ENCODE measurements at places on chromosomes 1 and 21. TPM values are rescaled to one million over a fixed set of nuclear protein-coding genes. Genes with fewer than 3 reads are reported as not detected.
A peak's percentile ranks its signal among the peaks of the same experiment; 100 is the strongest.

GRCh38 chr1:228345201-228345930 lies 61.3 kb downstream of the TRIM11 start:
- DNase-seq = no peak

DNA sequence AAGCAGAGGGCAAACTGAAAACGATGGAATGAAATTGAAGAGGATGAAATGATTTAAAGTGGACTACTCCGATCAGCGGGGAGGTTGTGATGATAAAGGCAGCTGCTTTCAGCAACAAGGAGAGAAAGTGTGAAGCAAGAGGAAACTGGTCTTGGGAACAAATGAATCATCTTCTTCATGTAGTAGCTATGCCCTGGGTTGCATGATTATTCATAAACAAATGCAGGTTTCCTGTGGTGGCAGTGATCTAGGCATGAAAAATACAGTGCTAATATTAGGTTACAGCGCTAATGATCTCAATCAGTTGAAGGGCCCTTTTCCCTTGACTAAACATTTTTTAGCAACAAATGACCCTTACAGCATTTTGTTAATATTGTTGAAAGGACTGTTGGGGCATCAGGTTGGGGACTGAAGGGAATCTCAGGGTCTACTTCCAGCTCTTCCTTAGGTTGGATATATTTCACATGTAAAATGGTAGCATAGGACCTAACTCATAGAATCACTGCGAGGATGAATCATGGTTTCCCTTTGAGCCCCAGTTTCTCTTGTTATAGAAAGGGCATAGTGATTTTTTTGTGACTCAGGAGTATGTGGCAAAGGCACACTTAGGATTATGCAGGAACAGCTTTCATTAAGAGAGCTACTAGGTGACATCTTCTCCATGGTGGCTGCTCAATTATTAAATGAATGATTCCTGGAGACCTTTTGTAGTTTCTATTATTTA lies 1.9 kb upstream of the ZFYVE9 start:
- DNase-seq = peak; percentile 6

DNA sequence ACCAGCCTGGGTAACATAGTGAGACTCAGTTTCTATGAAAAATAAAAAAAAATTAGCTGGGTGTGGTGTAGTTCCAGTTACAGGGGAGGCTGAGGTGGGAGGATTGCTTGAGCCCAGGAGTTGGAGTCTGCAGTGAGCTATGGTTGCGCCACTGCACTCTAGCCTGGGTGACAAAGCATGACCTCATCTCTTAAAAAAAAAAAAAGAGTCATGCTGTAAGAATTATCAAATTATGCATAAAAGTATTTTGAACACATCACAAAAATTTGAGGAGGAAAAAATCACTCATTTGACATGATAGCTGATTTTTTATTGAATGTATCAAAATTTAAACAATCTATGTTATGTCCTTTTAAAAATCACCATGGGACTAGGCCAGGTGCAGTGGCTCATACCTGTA lies 17.8 kb downstream of the CCDC30 start:
- no peak for DNase-seq

DNA sequence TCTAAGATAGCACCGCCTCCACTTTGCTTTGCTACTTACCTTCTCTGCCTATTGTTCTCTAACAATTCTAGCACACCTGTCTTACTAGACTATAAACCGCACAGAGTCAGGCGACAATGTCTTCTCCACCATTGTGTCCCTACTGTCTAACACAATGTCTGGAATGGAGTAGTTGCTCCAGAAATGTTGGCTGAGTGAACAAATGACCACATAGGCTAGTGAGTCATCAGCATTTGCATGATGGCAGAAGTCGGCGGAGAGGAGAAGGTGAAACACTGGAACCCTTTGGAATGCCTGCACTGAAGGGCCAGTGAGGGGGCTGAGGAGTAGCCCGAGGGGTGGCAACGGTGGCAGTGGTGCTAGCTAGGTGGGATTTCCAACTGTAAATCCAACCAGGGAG lies 14.0 kb upstream of the PABPC4 start:
- DNase-seq = no peak

DNA sequence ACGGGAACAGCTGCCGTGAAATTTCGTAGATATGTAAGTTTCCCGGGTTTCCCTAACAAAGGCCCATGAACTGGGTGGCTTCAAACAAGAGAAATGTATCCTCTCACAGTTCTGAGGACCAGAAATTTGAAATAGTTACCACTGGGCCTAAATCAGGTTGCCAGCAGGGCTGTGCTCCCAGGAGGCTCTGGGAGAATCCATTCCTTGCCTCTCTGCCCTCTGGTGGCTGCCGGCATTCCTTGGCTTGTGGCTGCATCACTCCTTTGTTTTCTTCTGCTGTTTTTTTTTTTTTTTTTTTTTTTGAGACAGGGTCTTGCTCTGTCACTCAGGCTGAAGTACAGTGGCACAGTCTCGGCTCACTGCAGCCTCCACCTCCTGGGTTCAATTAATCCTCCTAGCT lies 23.7 kb downstream of the UMODL1 start:
- no peak for DNase-seq

- no peak for DNase-seq
These were observed 351.6 kb upstream of the B3GALT2 start for GRCh38 chr1:193538003-193538354.

GRCh38 chr1:55519937-55520683 lies 304.9 kb upstream of the USP24 start:
- no peak for DNase-seq

DNA sequence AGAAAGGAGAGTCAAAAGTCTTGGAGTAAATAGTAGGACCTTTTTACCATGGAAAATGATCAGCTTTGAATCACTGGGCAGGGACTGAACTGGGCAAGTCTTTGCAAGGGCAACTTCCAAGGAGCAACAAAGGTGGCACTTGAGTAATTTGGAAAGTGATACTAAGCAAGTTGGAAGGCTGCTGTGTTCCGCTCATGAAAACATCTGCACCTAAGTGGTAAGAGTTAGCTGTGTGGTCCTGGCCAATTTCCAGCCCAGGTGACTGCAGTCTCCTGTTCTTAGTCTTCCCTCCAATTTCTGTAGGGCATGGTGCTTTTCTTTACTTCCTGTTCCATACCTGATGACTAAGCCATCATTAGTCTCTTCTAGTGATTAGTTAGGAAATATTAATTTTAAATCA lies 35.5 kb upstream of the PRDM2 start:
- DNase-seq = no peak

DNA sequence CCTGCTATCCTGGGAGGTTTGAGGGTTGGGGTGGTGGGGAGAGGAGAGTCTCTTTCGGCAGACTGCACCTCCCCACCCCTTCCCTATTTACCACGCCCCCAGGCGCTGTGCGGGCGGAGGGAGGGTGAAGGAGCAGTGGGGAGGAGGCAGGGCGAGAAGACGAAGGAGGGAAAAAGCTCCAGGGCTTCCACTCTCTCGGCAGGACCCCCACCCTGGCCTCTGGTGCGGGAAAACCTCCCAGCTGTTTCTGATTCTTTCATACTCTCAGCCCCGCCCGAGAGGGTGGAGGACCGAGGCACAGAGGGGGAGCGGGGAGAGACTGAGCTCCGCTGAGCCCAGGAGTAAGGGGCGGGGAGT lies 866 bp upstream of the WNT2B start:
- DNase-seq = peak; percentile 62

DNA sequence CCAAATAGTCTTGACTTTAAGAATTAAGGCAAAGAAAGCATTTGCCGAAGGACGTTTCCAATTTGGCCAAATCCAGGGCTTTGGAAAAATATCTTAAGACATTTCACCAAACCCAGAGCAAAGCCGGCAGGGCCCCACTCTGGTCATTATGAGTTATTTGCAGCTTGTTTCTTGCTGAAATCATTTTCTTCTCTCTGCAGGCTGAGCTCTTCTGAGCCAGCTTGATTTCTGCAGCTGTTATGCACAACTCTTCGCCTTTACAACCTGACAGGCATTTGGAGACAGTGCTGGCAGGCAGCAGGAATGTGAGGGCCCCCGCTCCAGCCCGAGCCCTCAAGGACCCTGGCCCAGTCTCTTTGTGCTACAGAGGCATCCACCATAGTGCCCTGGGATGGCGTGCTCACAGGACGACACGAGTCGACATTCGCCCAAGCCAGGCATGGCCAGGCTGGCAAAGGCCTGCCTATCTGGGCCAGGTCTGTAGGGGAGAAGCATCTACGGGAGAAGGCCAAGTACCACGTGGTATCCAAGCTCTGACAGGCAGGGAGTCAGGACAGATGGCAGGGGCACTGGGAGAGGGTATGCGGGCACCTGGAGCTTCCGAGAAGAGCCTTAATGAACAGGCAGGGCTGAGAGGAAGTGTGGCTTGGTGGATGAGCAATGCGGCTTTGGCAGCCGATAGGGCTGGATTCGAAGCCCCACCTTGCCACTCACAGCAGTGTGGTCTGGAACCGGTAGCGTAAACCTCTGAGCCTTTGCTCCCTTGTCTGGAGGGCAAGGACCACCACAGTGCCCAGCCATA lies 32.3 kb downstream of the SYF2 start:
- DNase-seq = peak; percentile 82

DNA sequence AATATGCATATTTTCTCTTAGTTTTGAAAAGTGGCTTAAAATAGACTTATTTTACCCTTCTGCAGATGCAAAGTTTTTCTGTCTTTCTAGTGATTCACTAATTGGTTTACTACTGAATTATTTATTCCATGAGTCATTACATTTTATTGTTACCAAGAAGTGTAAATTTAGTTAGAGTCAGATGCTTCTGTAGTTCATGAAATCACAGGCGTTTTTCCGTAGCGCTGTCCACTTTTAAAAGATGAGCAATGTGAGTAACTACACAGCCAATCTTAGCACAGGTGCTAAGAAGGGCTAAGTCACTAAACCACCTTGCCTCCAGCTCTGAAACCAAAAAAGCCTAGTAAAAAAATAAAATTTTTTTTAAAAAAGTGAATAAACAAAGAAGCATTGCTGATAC lies 24.7 kb downstream of the RGS13 start:
- no peak for DNase-seq

DNA sequence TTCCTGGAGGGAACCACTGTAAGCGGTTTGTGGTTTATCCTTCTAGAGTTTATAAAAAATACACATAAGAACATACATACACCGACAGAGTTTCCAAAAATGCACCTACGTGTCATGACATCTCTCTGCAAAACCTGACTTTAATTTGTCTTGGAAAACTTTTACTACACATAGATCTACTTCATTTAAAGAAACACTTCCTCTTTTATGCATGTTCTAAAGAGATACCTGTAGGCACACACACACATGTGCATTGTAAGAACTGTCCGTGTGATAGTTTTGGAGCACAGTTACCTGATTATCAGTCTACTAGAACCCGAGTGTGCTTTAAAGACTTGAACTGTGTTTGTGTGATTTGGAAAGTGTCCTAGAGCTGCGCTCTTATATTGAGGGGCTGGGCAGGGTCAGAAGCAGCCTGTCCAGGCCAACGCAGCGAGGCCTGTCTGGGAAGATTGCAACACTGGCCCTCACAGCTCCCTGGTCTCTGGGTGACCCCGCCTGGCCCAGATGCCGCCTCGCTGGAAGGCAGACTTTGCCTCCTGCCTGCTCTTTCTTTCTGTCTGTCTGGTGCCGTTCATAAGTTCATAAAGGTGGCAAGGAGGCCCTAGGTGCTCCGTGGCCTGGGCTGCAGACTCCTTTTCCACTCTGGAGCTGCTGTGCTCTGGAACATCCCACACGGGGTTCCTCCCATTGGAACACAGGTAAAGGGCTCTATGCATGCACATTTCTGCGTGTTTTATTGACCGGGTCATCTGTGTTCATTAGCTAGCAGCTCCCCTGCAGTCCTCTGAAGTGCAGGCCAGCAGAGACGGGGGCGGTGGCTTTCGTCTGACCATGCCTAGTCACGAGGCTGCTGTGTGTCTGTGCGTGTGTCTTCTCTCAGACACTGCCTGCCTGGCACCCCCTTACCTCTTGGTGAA lies 46.3 kb downstream of the AGPAT3 start:
- DNase-seq = no peak

DNA sequence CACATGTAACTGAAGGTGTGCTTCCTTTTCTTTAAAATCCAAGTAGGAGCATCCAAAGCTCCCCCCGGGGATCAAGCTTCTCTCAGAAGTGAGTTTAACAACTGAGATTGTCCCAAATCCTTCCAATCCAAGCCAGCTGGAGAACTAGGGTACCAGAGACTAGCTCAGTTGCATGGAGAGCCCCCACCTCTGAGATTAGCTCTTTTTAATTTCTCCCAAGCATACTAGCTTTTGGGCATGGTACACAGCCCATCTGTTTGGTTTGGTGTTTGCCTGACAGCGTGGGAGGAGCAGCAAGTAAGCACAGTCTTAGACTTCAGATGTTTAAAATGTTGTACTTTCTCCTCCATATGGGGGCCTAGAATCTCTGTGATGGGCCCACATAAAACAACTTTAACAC lies 142.8 kb downstream of the ASTN1 start:
- DNase-seq = peak; percentile 44

DNA sequence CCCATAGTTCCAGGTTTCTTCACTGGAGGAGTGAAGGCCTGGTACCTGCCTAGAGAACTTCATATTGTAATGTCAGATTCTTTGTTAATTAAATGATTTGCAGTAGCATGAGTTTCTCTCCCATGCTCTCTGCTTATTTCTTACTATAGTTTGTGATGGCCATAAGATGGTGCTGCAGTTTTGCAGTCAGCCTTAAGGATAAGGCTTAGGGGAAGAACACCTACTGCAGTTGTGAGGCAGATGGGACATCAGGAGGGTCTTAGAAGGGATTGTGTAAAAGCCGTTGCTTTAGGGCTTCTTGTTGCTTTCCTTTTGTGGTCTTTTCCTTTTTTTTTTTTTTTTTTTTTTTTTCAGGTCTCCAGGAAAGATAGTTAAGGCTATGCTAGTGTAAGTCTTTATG lies 61.8 kb downstream of the MACF1 start:
- DNase-seq = peak; percentile 42

- no peak for DNase-seq
These were observed 81.0 kb downstream of the CNIH3 start for GRCh38 chr1:224696891-224697765.

GRCh38 chr1:116855191-116855619 lies 54.5 kb upstream of the PTGFRN start:
- DNase-seq = peak; percentile 91

GRCh38 chr1:86155807-86156565 lies 586 bp downstream of the COL24A1 start:
- peak; percentile 71 for DNase-seq

- DNase-seq = no peak
These were observed 3.8 kb downstream of the LCA5L start for GRCh38 chr21:39441502-39442475.

TNFAIP8L2 gene
- total RNA-seq = 3.0 TPM

FAM72B gene
- 1.5 TPM for total RNA-seq

DNAJC6 gene
- 0.93 TPM for total RNA-seq

MEGF6 gene
- 20.8 TPM for total RNA-seq

GBP7 gene
- 0.04 TPM for total RNA-seq

BLACAT1 gene
- not detected for total RNA-seq

FUBP1 gene
- total RNA-seq = 129 TPM

PADI3 gene
- not detected for total RNA-seq

IL6R gene
- 5.6 TPM for total RNA-seq

DCST2 gene
- total RNA-seq = 0.49 TPM

CYP4A22 gene
- total RNA-seq = not detected

ZNF683 gene
- total RNA-seq = not detected

CDA gene
- total RNA-seq = 0.13 TPM

S100A8 gene
- total RNA-seq = 6.6 TPM

KCNA2 gene
- total RNA-seq = 0.75 TPM

POU3F1 gene
- total RNA-seq = 0.84 TPM

BGLAP gene
- total RNA-seq = 1.2 TPM

TMEM52 gene
- total RNA-seq = 66.3 TPM

RAP1GAP gene
- 0.62 TPM for total RNA-seq

ZMYND12 gene
- 0.80 TPM for total RNA-seq

Data from muscle of leg (tissue), 16 donors.